ENCODE measurements at places on chromosomes 11 and 22.

- no peak for DNase-seq
Observed at GRCh38 chr11:116695657-116696254, 77.0 kb downstream of the BUD13 start.

- DNase-seq, result no peak
Observed at GRCh38 chr11:129225190-129225589, 33.1 kb upstream of the ARHGAP32 start.

- DNase-seq, result no peak
Observed at GRCh38 chr11:18912883-18913282, 26.3 kb downstream of the MRGPRX1 start.

DNA sequence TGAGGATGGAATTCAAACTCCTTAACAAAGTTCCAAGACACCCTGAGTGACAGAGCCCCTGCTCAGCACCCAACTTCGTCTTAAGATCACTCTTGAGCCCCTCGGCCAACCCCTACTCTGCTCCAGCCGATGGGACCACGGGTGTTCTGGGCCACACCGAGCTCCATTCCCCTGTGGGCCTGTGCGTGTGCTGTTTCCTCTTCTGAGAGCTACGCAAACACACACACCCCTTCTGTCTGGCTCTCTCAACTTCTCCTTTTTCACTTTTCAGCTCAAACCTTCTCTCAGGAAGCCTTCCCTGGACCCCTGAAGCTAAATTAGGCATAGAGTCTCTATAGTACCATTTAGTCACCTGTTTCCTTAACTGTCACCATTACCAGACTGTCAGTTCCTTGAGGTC, 37.5 kb upstream of the NNMT start:
- no peak for DNase-seq

DNA sequence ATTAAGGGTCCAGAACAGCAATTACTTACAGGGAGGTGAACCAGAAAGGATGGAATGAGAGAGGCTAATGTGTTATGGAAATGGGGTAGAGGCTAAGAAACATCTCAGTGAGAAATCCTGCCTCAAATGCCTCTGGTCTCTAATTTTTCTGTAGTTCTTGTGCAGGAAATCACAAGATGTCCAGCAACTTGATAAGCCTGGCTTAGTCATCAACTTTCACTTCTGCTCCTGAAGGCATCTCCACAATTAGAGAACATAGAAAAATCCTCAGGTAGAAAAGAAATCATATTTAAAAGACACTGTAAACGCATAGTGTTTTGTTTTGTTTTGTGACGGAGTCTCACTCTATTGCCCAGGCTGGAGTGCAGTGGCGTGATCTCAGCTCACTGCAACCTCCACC, 18.7 kb downstream of the MRGPRX4 start:
- DNase-seq, result no peak

DNA sequence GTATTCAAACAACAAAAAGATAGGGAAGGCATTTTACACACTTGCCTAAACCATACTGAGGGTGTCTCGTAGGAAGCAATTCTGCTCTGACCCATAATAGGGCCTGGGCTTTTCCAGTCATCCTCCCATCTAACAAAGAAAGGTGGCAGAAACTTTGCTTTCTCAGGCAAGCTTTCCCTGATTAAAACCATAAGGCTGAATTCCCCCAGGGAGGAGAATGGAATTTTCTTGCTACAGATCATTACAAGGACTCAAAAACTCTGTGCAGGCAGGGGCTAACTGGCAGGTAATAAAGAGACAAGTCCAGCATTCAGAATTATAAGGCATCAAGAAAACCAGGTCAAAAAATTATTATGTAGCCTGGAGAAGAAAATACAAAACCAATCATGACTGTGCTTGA, 90.4 kb downstream of the RBFOX2 start:
- no peak for DNase-seq

All from left lung (tissue), 14 donors.